ENCODE measurements at places on chromosomes 16 and 17.
A peak's percentile ranks its signal among the peaks of the same experiment; 100 is the strongest.

DNA sequence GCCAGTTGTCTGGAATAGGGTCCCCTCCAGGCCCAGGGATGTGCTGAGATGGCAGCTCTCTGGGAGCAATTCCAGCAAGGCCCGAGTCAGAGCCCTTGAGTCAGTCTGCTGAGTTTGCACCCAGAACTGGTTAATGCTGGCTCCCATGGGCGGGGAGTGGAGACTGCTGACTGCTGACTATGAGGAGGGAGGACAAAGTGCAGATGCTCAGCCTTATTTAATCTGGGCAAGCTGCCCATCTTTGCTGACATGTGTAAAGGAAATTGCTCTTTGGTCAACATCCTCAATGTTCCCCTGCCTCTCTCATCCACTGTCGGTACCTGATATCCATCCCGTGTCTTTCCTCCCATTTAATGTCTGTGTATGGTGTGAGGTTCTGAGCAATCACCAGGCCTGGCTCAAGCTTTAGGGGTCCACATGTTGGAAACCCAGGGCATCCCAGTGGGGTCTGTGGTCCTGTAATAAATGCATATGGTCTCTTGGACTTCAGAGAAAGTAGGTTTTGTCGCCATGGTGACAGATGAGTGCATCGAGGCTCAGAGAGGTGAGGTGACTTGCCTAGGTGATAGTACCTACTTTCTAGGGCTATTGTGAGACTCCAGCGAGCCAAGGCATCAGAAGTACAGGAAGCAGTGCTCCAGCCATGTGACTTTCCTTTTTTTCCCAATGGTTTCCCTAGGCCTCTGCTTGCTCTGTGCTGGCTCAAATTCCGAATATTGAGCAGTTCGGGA, 20.0 kb upstream of the RNF135 start:
- peak; percentile 66 for DNase-seq

DNA sequence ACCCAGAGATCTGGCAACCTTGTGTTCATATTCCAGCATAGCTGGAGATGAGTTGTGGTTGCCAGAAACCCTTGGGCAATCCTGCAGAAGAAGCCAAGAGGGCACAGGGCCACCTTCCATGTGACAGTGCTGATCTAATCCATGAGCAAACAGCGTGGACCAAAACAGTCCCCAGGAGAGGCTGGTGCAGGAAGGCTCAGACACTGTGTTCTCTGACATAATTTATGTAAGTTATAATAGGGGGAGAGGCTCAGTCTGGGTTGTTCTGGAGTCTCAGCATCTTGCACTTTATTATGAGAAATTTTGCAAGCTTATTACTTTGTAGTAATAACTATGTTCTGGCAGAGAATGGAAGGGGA, 273.9 kb downstream of the HAPSTR1 start:
- DNase-seq, result peak; percentile 11

DNA sequence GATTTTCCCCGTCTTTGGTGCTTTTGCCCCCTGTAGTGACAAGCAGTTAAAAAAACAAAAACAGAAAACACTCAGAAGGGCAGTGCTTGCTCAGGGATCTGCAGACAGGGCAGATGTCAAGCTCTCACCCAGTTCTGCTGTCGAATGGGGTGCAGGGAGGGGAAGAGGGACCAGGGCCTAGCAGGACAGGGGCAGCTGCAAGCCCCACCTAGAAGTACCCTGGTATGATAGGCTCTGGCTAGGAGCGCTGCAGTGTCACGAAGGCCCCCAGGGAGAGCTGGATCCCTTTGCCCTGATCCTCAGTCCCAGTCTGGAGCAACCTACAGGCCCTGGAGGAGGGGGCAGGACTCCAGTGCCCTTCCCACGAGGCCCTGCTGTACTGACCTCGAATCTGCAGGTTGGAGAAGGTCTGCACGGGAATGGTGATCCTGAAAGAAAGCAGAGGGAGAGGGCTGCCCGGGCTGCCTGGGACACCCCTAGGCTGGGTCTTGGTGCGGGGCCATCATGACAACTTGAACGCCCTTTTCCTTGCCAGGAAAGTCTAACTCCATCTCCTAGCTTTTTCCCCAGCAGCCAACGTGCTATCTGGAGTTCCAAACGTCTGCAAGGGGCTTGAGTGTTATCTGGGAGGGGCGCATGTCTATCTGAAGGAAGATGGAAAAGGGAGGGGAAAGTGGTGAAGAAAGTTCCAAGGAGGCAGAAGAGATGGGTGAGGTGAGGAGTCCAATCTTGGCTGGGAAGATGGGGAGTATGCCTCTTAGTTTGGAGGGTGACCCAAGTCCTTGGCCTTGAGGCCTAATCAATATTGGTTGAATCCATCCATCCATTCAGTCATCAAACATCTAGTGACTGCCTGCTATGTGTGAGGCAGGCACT, 4.8 kb downstream of the GFAP start:
- DNase-seq, result no peak

GRCh38 chr16:22887445-22887844, 73.5 kb downstream of the HS3ST2 start:
- no peak for DNase-seq

DNA sequence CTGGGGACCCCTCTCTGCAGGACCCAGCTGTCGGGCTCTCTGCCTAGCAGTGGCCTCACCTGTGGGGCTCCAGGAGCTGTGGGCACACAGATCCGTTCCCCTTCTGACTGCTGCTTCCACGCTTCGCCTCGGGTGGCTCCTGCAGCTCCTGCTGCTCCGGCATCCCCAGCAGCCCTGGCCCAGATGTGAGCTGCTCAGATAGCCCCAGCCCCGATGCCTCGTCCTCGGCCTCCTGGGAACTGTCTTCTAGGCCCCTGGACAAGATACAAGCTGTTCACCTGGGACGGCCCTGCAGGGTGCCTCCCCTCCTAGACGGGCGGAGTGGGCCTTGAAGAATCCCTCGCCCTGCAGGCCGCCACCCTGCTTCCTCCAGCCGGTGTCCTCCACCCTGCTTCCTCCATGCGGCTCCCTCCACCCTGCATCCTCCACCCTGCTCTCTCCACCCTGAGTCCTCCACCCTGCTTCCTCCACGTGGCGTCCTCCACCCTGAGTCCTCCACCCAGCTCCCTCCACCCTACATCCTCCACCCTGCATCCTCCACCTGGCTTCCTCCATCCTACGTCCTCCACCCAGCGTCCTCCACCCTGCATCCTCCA, 11.0 kb downstream of the EMC6 start:
- no peak for DNase-seq

Measured in muscle of arm (tissue), 14 donors.